ENCODE measurements at places on chromosomes 16 and 17.
A peak's percentile ranks its signal among the peaks of the same experiment; 100 is the strongest.

- H3K27ac ChIP-seq = no peak overlapping the region
- H3K27me3 ChIP-seq = no peaks in the 10 kb centered on the region
- H3K36me3 ChIP-seq = no peaks in the 10 kb centered on the region
- H3K4me1 ChIP-seq = no peaks in the 10 kb centered on the region
Measured at GRCh38 chr17:65401561-65401960, 159.9 kb downstream of the AXIN2 start.

- H3K36me3 ChIP-seq = no peaks in the 10 kb centered on the region
- peak; percentile 56 for DNase-seq
- H3K27ac ChIP-seq = peak within 1 kb of the TSS; percentile 55
- H3K4me1 ChIP-seq = peaks cover 28% of the 10 kb centered on the region
- H3K27me3 ChIP-seq = peaks cover 21% of the 10 kb centered on the region
- H3K4me3 ChIP-seq = peak within 1 kb of the TSS; percentile 66
Measured at GRCh38 chr17:44829523-44830358, at the start of gene GJC1. TSS of gene GJC1 (minus strand) at chr17:44830287. CDS start at chr17:44805817, 24,470 bp downstream.

GRCh38 chr16:25827709-25828108, 135.9 kb downstream of the HS3ST4 start:
- no peak overlapping the region for H3K4me3 ChIP-seq
- no peaks in the 10 kb centered on the region for H3K27me3 ChIP-seq
- no peaks in the 10 kb centered on the region for H3K36me3 ChIP-seq
- H3K27ac ChIP-seq = no peak overlapping the region

GRCh38 chr16:88407807-88408206, 25.0 kb downstream of the ZNF469 start:
- no peaks in the 10 kb centered on the region for H3K36me3 ChIP-seq
- DNase-seq = no peak
- 0 out of 2 replicates have a peak, but pooled peaks cover 3% of the 10 kb centered on the region for H3K4me1 ChIP-seq
- H3K27me3 ChIP-seq = no peaks in the 10 kb centered on the region
- no peak overlapping the region for H3K27ac ChIP-seq
- H3K4me3 ChIP-seq = no peak overlapping the region

- H3K4me3 ChIP-seq = no peak overlapping the region
- H3K36me3 ChIP-seq = no peaks in the 10 kb centered on the region
- peaks cover 42% of the 10 kb centered on the region for H3K4me1 ChIP-seq
- H3K27ac ChIP-seq = peak overlapping the region; percentile 34
- peak; percentile 82 for DNase-seq
Measured at GRCh38 chr17:68172461-68172954, 75.3 kb upstream of the AMZ2 start.

- H3K36me3 ChIP-seq = no peaks in the 10 kb centered on the region
- no peak for DNase-seq
- H3K4me1 ChIP-seq = no peaks in the 10 kb centered on the region
Measured at GRCh38 chr17:11561702-11562101, 36.6 kb upstream of the DNAH9 start.

GRCh38 chr17:72360386-72360940, 239.6 kb downstream of the SOX9 start:
- no peaks in the 10 kb centered on the region for H3K27me3 ChIP-seq
- no peak overlapping the region for H3K27ac ChIP-seq
- no peak overlapping the region for H3K4me3 ChIP-seq
- no peaks in the 10 kb centered on the region for H3K4me1 ChIP-seq
- no peaks in the 10 kb centered on the region for H3K36me3 ChIP-seq

- no peak overlapping the region for H3K27ac ChIP-seq
- no peaks in the 10 kb centered on the region for H3K4me1 ChIP-seq
- H3K27me3 ChIP-seq = no peaks in the 10 kb centered on the region
- DNase-seq = no peak
- H3K36me3 ChIP-seq = no peaks in the 10 kb centered on the region
Measured at GRCh38 chr17:54626146-54626703, 274.4 kb upstream of the TOM1L1 start.

GRCh38 chr16:10878644-10879501, 1.9 kb downstream of the CIITA start:
- DNase-seq = no peak
- no peak overlapping the region for H3K27ac ChIP-seq
- H3K36me3 ChIP-seq = no peaks in the 10 kb centered on the region
- H3K27me3 ChIP-seq = peaks cover 14% of the 10 kb centered on the region
- H3K4me1 ChIP-seq = no peaks in the 10 kb centered on the region
- H3K4me3 ChIP-seq = no peak overlapping the region

DNA sequence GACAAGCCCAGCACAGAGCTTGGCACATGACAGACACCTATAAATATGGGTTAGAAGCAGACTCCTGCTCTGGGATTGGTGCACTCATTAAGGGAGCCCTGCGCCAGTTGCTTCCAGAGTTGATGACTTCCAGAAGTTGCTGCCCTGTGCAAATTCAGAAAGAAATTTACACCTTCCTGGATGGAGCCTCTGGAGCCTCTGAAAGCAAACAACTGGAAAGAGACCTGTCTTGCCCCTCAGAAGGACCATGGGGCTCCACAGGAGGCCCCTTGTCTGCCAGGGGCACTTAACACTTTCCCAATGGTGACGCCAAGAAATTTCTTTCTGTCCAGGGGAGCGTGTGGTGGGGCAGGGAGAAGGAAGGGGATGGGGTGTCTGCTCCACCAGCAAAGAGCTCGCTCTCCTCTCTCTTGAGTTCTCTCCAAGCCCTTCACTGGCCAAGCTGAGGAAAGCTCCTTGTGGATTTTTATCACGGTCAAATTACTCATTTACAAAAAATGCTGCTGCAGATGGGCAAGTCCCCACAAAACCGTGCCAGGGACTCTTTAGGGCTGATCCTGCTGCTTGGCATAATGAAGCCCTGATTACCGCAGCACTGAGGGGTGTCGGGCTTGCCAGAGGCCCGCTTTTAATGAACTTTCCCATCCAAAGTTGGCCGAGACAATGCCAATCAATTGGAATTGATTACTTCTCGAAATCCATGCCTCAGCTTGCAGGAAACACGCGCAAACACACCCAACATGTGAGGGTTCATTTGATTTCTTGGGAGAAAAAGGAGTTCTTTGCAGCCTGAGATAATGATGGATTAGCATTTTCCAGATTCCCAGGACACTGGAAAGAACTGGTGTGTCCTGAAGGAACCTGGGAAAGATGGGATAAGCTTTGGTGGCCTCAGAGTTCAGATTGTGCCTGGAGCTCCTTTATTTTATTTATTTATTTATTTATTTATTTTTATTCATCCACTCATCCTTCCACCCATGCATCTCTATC, 583.6 kb upstream of the CDH5 start:
- no peaks in the 10 kb centered on the region for H3K36me3 ChIP-seq
- H3K27ac ChIP-seq = no peak overlapping the region
- no peaks in the 10 kb centered on the region for H3K27me3 ChIP-seq
- H3K4me3 ChIP-seq = no peak overlapping the region
- DNase-seq = no peak
- no peaks in the 10 kb centered on the region for H3K4me1 ChIP-seq

DNA sequence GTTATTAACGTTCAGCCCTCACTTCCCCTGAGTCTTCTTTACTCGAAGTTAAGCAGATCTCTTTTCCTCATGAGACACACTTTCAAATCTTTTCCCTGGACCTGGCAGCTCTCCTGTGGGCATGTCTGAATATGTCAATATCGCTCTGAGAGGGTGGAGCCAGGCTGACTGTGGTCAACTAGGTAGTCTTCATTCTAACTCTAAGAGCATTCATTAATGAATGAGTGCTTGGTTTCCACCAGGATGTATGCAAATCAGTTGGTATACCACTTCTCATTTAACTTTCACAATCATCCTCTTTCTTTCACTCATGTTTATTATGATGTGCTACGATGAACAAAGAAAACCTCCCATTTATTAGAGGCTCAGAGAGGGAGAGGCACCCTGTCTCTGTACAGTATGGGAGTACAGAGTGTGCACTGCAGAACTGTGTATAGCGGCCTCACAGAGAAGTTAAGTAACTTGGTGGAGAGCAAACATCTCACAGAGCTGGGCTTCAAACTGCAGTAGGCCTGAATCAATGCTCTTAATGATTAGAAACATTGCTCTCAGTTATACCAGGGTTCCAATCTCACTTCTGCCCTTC, 39.9 kb downstream of the OTOA start:
- peaks cover 4% of the 10 kb centered on the region for H3K27me3 ChIP-seq
- no peaks in the 10 kb centered on the region for H3K36me3 ChIP-seq
- no peak overlapping the region for H3K4me3 ChIP-seq
- H3K27ac ChIP-seq = no peak overlapping the region
